ENCODE measurements at places on chromosomes 6 and 20. TPM values are rescaled to one million over a fixed set of nuclear protein-coding genes. Genes with fewer than 3 reads are reported as not detected.

GRCh38 chr6:36444470-36444869 is 1.7 kb downstream of the KCTD20 start:
- no peak for DNase-seq

DNA sequence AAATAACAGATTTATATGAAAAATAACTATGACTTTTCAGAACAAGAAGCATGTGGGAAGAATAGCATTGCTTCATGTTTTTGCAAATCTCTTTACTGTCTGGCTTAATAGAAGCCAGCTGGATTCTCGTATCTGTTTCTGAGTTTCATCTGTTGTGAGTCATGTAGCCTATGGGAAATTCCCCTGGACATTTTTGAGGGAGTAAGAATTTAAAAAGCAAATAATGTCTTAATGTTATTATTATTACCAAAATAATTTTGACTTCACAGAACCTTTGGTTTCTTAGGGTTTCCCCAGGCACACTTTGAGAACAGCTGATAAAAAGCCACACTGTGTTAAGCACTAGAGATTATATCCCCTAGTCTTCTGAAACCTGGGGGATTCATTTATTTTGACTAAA is 75.8 kb downstream of the SYCP2L start:
- DNase-seq: no peak

DNA sequence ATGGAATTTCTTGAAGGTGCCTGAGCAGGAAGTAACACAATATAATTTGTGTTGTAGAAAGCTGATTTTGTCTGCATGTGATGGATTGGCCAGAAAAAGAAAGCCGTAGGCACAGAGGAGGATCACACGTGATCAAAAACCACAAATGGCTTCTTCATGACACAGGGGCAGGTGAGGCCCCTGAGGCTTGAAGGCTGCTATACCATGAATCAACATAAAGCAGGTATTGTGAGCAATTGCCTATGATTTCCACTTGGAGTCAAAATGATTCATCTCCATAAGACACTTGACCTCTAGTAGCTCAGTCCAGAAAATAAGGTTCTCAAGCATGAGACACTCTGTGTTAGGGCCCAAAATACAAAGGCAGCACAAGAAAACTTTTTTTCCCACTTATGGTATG is 42.4 kb upstream of the EYA4 start:
- no peak for DNase-seq

DNA sequence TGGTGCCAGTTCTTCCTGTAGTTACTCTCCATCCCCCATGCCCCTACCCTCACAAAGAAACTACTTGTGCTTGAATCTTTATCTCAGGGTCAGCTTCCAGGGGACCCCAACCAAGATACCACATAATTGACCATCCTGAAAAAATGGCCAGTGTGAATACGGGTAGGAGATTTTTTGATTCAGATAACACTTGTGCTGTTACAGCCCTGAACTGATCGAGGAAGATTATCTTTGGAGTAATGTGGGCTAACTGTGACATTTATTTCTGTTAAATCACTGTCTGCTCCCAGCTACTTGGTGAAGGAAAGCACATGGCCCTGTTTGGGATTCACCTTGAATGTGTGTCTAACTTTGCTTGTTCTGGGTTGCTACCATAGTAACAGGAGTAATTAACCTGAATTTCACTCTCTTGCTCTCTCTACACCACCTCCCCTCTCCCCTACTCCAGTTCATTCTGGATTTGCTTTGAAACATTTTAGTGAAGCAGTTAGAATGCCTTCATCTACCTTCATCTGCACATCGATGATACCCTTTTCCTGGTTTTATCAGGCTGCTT is 219.6 kb upstream of the CHD6 start:
- no peak for DNase-seq

DNA sequence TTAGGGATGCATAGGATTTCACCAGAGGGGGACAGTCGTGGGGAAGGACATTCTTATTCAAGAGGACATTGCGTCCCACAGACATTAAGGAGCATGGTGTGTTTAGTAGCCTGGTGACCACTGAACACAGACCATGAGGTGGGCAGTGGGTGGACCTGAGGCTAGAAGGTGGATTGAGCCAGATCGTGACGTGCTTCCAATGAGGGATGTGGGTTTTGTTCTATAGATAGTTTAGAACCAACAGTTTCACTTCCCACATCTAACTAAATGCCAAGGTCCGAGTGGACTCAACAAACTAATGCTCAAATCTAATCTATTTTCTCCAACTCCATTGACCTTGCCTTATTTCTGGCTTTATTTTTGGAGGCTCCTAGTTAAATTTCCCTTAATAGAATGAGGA is 58.5 kb downstream of the OGFRL1 start:
- no peak for DNase-seq

- no peak for DNase-seq
Observed at GRCh38 chr6:44278774-44279697, 8.8 kb downstream of the TMEM151B start.

GRCh38 chr20:51943761-51944160 is 141.4 kb upstream of the SALL4 start:
- DNase-seq: no peak

DNA sequence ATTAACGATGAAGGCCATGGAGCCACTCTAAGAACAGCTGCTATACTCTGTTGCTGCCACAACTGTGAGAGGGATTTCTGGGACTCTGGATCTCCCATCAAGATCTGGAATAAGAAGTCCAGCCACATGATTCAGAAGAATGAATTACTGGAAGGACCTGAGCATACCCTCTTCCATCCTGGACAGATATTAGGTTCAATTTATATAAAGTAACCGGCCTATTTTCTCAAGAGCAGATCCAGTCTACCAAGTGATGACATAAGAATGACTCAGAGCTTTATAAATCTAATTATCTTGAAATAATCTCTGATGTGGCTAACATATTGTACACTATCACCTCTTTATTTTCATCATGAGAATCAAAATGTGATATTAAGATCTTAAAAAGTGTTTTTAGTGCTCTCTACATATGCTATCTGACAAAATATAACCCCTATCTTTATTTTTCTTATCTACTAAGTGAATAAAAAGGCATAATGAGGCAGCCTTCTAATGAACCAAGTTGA is 45.1 kb downstream of the COL9A1 start:
- no peak for DNase-seq

DNA sequence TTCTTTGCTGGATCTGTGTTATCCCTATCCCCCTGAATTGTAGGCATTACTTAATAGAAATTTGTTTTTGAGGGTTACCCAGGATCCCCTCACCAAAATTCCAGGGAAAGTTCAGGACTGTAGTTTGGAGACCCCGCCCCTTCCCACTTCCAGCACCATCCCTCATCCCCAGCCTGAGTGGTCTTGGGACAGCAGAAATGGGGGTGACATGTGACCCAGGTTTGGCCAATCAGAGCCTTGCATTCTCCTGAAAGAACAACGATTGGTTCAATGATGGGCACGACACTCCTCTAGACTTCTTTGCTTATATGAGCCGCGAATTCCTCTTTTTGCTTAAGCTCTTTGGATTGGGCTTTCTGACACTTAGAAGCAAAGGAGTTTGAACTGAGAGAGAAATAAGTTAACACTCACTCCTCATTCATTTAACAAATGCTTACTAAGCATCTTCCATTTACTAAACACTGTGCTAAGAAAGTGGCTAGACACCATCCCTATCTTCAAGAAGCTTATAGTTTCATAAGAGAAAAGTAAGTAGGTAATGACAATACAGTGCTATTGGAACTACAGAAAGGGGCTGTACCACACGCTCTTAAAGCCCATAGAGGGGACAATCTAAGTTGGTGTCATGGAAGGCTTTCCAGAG is 24.9 kb upstream of the PAQR8 start:
- no peak for DNase-seq

GRCh38 chr6:163455552-163455951 is 41.0 kb downstream of the QKI start:
- no peak for DNase-seq

DNA sequence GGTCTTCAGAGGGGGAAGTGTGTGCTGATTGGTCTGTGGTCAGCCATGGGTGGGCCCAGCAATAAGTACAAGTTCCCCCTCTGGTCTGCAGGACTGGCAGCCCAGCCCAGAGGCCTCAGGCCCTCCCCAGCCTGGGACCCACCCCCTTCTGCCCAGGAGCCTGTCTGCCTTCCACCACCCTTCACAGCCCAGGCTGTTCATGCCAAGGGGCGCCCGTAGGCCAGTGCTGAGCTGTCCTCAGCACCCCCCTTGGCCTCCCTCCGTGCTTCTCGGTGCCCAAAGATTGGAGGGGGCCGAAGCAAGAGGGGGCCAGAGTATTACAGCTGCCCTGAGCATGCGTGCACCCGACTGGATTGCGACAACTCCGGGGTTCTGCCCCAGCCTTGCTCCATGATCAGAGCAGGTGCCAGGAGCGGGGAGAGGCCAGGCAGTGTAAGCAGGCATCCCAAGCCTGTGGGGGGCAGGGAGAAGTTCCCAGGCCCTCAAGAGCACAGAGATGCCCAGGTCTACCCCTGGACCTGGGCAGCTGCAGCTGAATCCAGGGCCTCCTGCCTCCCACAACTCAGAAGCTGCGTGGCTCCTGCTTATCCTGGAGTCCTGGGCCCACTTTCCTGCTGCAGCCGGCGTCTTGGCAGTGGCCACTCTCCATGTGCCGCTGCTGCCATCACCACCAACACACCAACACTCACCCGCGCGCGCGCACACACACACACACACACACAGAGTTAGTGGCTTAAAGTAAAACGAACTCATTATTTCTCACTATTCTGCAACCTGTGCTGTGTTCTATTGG is 33.3 kb downstream of the CST9L start:
- DNase-seq: no peak

DNA sequence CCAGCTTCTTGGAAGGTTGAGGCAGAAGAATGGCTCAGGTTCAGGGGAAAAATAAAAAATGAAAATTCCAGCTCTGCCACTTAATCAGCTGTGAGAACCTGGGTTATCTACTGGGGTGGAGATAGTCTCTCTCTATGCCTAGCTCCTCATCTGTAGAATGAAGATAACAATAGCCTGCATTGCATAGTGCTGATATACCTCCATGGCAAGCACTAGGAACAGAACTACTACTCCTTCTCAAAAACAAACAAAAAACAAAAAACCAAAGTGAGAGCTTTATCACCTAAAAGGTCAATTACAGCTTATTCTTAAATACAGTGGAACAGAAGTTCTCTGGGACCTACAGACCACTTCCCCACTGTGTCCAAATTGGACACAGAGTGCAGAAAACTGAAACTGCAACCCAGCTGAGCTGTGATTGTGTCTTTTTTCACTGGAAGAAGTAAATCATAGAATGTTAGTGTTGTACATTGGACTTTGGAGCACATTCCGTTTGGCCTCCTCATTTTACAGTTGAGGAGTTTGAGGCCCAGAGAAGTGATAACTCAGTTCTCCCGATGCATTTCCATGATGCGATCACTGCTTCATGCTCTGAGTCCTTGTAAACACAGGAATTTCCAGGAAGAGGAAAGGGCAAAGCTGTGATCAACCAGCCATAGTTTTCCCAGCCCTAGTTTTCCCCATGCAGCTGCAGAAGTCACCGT is 23.3 kb downstream of the MTFR2 start:
- no peak for DNase-seq

DNA sequence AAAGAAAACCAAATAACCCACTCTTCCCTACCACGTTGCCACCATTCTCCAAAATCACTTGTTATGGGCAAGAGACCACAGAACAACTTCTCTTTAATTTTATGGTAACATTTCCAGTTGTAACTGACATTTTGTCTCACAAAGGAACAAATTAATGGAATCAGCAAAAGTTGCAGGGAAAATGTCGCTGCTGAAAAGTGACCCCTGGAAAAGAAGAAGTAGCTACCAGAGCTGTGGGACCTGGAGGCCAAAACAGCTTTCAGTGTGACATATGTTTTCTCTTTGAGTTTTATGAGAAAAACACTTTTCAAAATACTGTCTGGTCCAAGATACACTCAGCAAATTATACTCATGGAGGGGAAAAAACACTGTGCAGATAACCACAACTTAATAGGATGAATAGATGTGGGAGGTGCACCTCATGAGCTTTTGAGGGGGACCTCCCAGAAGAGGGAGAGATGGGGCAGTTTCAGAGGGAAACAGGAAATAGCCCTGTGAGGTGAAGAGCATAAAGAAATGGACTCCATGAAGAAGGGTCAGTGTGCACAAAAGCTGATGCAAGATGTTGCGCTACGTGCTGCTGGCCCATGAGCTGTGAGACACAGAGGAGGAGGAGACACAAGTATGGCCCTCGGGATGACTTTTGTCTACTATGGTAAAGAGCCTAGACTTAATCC is 87.3 kb downstream of the DTNBP1 start:
- DNase-seq: no peak

DNA sequence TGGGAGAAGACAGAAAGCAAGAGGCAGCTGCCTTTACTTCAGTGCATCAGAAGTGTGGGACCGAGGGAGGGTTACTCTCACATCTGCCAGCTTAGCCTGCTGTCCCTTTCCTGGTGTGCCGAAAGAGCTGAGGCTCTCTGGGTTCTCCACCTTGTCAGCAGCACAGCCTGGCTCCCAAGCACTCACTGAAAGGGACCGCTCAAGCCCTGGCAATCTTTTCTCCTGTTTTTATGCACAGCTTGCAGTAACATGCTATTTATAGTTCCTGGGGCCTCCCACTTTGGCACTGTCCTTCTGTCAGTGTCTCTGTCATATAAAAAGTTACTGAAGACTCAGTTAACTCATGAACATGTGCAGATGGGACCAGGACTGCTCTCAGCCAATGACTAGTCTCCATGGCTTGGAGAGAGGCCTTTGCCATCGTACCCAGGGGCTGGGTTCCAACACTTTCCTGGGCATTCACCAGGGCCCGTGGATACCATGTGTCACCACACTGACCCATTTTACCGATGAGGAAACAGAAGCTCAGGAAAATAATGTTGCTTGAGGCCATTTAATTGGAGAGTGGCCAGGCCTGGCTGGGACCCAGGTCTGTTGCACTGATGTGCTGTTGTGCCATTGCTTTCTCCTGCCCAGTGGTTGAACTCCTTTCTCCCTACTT is 46.2 kb downstream of the PANK2 start:
- DNase-seq: no peak

DNA sequence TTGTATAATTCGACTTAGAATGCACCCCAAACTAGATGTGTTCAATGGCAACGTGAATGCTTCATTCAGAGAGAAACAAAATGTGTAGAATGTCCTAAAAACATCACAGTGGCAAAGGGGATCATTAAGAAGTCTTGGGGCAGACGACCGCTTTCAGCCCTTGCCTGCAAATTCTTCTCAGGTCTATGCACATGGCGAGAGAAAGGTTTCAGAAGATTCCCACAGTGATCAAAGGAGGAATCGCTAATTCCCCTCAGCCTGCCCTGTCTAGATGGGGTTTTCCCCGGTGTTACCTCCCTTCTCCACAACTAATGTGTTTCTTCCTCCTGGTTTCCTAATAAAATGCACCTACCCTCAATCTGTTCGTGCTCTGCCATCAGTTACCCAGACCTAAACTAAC is 13.3 kb upstream of the NHSL1 start:
- no peak for DNase-seq

Gene SIRPB1
- total RNA-seq: 35.8 TPM

Gene CENPW
- total RNA-seq: 7.1 TPM

Gene OR2H1
- not detected for total RNA-seq

Gene RGS17
- 0.59 TPM for total RNA-seq

Gene AGER
- 882 TPM for total RNA-seq

Gene SMOC2
- 12.6 TPM for total RNA-seq

Gene TMEM217
- 1.1 TPM for total RNA-seq

Gene MMP24
- 5.3 TPM for total RNA-seq

Gene ZNF512B
- 13.7 TPM for total RNA-seq

Gene TGM2
- total RNA-seq: 362 TPM

Gene PAK1IP1
- total RNA-seq: 9.5 TPM

Gene C6orf62
- 123 TPM for total RNA-seq
